ENCODE measurements at places on chromosomes 7 and 10.

DNA sequence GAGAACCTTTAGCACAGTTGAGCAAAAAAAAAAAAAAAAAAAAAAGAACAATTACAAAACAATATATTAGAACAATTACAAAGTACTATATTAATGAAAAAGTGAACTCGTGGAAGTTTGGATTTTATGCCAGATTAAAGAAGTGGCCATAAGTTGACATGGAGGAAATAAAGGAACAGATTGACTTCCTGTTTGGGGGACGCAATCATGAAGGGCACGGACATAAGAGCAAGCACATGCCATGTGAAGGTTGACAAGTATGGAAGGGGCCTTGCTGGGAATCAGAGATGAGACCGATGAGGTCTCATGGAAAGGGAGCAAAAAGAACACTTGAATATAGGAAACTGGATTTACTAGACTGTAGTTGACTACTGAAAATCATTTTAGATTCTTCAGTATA lies 61.7 kb downstream of the ICA1 start:
- no peak for DNase-seq

DNA sequence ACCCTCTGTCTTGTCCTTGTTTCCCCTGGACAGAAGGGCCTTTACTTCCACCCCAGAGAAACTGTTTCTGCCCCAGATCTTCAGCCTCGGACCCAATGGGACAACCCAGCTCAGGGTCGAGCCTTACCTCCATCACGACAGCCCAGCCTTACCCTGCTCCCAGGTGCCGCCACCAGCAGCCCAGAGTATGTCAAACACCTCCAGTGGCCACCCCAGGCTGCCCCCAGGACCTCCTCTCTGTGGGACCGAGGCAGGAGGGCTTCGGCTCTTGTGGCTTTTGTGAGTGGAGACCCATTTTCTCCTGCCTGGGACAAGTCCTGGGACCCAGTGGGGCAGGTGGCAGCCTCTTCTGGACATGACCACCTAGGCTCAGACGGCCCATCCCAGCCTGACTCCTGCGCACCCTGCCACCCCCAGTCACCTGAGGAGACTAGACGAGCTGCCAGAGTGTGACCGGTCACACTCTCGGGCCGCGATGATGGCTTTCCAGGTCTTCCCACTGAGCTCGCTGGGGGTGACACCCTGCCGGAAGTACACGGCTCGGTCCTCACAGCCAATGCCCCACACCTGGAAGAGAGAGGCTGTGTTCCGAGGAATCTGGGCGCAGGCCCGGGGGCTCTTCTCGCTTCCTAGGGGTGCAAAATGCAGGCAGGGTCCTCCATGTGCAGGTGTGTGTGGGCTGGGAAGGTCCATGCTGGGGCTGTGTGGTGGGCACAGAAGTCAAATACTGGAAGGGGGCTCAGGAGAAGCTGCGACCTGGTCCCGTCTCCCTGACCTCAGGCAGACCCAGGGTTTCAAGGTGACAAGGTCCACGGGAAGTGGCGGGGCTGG lies 15.5 kb downstream of the TECPR1 start:
- DNase-seq: no peak

- DNase-seq: no peak
These were observed 199.6 kb downstream of the WDR37 start for GRCh38 chr10:1255600-1256431.

DNA sequence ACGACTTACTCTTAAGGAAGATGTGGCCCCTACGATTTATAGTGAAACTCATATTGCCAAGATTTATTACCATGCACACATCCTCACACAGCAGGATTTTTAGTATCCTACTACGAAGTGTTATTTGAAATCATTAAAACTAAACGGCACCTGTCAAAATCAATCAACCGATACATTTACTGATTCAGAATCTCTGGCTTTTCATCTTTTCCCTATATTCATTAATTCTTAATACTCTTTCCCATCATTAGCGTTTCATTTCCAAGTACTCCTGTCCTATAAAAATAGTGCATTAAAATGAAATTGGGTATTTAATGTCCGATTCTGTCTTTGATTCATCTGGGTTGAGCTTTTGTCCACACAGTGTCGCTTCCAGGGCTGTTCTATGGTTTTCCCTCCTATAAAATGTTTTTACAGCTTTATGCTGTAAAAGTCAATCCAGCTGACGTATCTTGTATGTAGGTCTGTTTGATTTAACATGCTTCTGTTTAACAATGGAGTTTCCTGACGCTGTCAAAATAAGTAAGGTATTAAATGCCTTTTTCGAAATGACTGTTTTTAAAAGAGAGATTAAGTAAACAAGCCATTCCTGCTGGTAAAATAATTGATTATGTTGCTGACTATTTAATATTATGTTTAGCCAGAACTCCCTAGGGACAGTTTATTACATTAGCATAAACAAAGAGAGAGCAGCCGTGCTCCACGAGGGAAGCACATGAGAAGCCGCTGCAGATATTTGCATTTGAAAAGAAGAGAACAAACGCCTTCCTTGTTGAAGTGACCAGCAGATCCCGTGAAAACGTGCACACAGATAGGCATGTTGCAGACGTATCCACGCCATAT lies 22.3 kb upstream of the SFMBT2 start:
- DNase-seq: no peak

- DNase-seq: peak; percentile 1
These were observed 58.1 kb downstream of the FHIP2A start for GRCh38 chr10:114879541-114880158.

GRCh38 chr7:78326876-78327275 lies 528.3 kb downstream of the PHTF2 start:
- DNase-seq: no peak

DNA sequence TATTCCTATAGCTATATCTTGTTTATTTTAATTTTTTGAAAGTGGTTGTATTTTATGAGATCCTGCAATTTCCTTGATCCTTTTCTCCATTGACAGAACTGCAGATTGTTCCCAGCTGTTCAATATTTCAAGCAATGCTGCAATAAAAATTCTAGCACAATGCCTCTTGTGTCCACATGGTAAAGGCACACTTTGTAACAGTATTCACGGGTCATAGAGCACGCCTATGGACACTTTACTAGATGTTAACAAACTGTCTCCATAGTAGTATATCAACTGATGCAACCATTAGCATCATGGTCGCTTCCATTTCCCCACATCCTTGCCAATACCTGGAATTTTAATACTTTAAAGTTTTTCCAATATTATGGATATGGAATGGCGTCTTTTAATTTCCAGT lies 123.9 kb upstream of the FZD8 start:
- no peak for DNase-seq

DNA sequence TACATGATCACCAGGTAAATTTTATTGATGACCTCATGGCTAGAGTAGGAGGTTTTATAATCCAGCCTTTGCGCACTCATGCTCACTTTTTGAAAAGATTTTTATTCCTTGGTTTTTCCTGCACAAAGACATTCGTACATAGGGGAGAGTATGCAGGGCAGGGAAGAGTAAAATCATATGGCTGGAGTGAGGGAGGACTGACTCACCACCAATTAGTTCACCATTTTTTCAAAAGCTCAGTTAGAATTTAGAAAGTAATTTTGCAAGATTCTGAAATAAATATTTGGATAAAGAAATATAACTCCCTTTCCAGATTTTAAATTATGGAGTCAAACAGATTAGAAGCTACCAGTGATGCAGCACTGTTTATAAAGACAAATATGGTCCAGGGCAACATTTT lies 111.9 kb downstream of the SEMA3D start:
- DNase-seq: no peak

- no peak for DNase-seq
These were observed 1106.8 kb upstream of the LRRTM3 start for GRCh38 chr10:65818990-65819389.
